ENCODE measurements at places on chromosomes 5 and 9. TPM values are rescaled to one million over a fixed set of nuclear protein-coding genes. Genes with fewer than 3 reads are reported as not detected.
A peak's percentile ranks its signal among the peaks of the same experiment; 100 is the strongest.

GRCh38 chr5:72300590-72301339 is 19.3 kb downstream of the MRPS27 start:
- DNase-seq, result peak; percentile 27

DNA sequence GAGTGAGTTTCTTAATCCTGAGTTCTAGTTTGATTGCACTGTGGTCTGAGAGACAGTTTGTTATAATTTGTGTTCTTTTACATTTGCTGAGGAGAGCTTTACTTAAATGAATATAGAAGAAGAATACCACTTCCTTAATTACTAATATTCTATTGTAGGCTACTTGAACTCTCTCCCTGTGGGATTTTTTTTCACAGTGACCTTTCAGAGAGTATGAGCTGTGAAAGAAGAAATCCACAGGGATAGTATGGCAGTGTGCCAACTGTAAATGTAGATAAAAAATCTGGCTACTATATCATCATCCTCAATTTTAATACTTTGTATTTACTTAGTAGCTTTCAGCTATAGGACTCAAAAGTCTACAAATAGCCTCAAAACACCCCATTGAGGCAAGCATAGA is 67.3 kb downstream of the COMMD10 start:
- DNase-seq, result no peak

DNA sequence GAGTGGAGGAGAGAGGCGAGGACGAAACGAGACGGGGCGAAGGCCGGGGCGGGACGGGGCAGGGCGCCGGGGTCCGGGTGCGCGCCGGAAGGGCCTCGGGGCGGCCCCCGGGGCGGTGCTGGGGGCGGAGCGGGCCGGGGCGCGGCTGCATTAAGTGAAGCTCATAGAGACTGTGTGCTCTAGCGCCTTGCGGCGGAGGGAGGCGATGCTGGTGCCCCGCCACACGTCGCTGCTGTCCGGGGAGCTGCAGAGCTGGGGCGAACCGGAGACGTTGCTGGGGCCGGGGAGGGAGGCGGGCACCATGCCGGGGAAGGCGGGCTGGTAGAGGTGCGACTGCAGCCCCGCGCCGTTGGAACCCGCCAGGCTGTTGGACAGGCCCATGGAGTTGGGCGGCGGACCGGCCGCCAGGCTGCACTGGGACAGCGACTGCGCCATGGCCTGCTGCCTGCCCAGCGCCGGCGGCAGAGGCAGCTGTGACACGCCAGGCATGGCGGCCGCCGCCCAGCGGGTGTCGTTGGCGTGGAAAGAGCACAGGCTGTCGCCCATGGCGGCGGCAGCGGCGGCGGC is 8.3 kb downstream of the OTP start:
- DNase-seq, result no peak

The SPINK6 gene
- not detected for total RNA-seq

DNA sequence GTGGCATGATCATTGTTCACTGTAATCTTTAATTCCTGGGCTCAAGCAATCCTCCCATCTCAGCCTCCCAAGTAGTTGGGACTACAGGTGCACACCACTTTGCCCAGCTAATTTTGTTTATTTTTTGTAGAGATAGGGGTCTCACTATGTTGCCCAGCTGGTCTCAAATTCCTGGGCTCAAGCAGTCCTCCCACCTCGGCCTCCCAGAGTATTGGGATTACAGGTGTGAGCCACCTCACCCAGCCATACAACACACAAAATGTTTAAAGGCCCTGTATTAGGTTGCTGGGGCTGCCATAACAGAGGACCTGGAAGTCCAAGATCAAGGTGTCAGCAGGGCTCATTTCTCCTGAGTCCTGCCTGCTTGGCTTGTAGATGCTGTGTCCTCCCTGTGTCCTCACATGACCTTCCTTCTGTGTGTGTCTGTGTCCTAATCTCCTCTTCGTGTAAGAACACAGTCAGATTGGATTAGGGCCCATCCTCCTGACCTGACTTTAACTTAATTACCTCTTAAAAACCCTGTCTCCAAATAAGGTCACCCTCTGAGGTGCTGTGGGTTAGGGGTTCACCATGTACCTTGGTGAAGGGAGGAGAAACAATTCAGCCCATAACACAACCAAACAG is 5.4 kb downstream of the UBE2QL1 start:
- DNase-seq, result no peak

The IL5 gene
- not detected for total RNA-seq

GRCh38 chr5:108739906-108740305 is 7.8 kb upstream of the FER start:
- no peak for DNase-seq

The GRIA1 gene
- total RNA-seq, result not detected

DNA sequence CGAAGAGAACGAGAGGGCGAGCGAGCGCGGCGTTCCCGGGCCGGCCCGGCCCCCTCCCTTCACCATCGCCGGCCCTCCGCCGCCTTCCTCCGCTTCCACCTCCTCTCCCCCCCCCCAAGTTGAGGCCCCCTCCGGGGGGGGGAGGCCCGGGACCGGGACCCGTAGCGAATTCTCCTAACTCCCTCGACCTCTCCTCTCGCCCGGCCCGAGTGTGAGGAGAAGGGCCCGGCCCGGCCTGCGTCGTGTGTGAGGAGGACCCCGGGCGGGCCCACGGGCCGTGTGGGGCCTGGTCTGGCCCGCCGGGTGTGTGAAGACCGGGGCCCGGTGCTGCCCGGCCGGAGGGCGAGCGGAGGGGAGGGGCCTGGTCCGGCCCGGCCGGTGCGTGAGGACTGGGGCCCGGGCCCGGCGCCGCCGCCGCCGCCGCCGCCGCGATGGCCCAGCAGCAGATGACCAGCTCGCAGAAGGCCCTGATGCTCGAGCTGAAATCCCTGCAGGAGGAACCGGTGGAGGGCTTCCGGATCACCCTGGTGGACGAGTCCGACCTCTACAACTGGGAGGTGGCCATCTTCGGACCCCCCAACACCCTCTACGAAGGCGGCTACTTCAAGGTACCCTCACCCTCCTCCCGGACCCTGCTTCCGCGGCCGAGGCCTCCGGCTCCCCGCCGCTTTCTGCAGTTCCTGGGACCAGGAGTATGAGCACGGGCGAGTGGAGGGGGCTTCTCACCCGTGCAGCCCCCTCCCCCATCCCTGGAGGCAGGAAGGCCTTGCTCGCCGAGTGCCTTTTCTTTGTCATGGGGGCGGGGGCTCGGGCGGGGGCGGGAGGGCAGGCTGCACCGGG is 587 bp downstream of the UBE2R2 start:
- peak; percentile 50 for DNase-seq

- no peak for DNase-seq
Observed at GRCh38 chr5:146632620-146633322, 116.8 kb upstream of the GPR151 start.

The BHMT2 gene
- total RNA-seq, result 20.3 TPM

The SLC6A18 gene
- not detected for total RNA-seq

The GABRP gene
- total RNA-seq, result 0.35 TPM

DNA sequence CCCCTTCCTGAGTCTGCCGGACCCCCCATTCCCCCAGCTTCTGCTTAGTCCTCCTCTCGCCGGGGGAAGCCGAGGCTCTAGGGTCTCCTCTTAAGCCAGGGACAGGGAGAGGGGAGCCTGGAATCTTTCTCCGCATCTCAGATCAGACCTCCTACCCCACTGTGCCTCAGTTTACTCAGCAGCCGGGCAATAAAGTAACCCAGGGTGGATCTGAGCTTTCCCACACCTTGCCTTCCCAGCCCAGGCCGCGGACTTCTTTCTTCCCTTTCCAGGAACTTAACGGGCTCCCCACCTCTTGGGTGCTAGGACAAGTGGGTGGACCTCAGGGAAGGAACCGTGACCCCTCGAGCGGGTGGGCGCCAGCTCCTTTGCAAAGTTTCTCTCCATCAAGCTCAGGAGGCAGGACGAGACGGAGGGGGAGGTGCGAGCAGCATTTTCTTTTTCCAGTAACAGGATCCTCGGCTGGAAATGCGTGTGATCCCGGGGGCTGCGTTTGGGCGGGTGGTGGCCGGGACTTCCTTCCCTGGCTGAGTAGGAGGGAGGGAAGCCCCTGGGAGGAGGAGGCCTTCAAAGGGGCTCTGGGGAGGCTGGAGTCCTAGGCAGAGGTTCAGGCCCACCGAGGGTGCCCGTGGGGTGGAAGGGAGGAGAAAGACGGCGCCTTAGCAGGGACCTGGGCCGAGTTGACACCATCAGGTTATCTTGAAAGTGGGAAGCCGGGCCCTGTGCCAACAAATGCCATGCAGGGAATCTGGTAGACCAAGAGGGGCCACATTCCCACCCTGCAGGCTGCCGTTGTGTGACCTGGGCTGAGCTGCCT is 795 bp downstream of the DAB2IP start:
- DNase-seq, result no peak

DNA sequence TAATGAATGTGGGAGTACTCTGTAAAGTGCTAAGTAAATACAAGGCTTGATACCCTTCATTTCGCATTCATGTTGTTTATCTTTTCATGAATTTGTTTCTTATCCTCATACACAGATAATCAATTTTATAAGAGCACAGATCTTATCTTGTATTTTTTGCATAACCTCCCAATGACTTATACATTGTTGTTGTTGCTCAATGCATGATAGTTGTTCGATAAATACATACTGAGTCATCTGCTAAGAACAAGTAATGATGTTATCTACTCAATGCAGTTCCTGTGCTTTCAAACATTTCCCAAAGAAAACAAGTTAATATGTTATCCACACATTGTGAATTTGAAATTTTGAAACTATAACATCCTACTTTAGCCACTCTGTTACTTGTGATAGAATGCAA is 60.7 kb downstream of the TAF11L14 start:
- peak; percentile 1 for DNase-seq

GRCh38 chr5:68086857-68087256 is 128.7 kb upstream of the PIK3R1 start:
- peak; percentile 69 for DNase-seq

- no peak for DNase-seq
Observed at GRCh38 chr5:16159636-16160035, 20.0 kb downstream of the MARCHF11 start.

DNA sequence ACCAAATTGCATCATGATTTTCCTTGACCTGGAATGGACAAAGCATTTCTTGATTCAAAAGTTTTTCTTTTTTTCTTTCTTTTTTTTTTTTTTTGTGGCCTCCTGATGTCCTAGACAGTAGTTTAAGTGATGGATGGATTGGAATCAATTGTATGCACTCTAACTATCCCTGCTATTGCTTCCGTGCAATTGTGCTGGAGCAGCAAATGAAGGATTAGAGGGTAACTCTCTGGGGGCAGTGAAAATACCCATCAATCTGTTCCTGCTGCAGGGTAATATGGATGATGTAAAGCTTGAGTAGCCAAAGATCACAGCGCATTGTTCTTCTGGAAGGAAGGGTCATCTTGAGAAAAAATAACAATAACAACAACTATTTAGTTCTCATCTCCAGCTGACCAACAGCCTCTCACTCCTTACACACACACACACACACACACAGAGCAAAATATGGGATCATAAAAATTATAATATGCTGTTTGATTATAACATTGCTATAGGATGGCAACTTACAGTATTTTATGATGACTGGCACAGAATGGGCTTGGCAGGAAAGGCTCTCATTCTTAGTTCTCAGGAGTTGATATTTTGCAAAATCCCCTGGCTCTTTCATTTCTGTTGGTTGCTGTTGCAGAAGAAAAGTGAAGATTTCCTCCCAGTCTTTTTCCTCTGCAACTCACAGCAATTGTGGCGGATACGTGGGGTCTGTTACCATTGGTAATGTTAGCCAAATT is 160.9 kb upstream of the DMAC1 start:
- no peak for DNase-seq

DNA sequence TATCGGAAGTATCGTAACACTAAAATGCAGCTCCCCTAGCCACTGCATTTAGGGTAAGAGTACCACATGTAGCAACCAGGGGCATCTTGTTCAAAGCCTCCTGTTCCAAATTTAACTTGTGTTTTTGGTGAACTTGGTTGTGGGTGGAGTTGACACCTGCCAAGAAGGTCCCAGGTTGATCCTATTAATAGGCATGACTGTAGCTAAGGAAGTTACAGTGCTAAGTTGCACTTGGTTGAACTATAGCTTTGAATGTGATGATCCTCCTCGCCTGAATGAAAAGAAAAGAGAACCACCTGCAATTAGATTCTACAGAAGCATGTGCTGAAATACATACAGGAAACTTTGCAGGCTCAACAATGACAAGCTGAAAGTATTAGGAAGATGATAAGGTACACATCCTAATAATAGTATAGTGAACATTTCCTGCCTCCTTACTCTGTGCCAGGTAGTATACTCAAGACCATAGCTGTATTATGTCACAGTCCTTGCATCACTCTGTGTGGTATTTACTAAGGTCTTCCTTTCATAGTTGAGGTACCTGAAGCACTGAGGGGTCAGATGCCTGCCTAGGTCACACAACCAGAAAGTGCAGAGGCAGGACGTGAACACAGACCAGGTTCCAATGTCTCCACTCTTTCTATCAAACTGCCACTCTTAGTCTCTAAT is 64.5 kb upstream of the PIP5K1B start:
- no peak for DNase-seq

The ORM2 gene
- total RNA-seq, result not detected

DNA sequence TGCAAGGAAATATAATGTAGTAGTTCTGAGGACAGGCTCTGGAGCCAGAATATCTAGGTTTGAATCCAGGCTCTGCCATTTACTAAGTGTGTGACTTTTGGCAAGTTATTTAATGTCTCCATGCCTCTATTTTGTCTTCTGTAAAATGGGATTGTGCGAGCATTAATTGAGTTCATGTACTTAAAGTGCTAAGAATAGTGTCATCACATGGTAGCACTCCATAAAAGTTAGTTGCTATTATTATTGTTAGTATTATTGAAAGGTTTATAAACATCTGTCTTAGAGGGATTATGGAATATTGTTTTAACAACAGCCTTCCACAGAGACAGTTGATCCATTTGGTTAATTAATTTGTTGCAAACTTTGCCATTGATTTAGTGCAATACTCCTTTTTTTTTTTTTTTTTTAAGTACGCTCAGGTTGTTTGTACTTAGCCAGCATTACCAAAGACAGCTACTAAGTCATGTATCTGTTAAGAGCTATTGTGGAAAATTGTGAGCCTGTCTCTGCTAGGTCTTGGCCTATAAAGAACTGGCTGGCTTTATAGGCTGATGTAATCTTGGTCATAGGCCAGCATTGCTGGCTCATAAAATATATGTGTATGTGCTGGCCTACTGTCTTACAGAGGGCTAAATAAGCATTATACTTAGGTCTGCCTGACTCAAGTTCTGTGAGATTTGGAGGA is 174.7 kb downstream of the WDR70 start:
- DNase-seq, result no peak

The PPIC gene
- 78.0 TPM for total RNA-seq

- DNase-seq, result no peak
Observed at GRCh38 chr5:62762503-62762902, 183.9 kb downstream of the LRRC70 start.

DNA sequence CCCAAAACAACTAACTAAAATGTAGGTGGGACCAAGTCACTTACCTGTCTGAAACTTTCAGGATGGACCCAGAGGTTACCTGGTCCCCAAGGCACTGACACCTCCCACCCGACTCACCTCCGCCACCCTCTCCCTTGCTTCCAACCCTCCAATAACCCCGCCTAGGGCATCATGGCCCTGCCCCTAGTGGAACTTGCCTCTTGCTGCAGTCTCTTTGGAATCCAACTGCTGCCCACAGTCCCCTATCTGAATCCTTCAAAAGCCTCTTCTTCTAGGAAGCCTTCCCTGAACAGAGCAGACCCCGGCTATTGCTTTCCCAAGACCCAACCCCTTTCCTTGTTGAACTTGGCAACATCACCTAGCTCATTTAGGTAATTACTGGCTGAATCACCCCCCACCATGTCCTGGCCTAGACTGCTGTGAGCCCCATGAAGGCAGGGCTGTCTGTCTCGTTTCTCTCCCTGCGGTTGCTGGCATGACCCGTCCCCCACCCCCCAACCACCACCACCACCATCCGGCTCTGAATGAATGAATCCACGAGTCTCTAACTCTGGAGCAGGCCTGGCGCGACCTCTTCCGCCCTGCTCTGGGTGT is 9.4 kb downstream of the CRB2 start:
- no peak for DNase-seq

- no peak for DNase-seq
Observed at GRCh38 chr9:135408476-135409254, 70.9 kb upstream of the PPP1R26 start.
